Fibroblast of skin of left biceps (primary cell): ENCODE measurements at places on chromosomes 2 and 18.

GRCh38 chr2:164620873-164621763 is at the start of gene GRB14:
Gene GRB14 (minus strand): TSS chr2:164621482. CDS start chr2:164621309, 173 bp downstream.
- DNase-seq = no peak

DNA sequence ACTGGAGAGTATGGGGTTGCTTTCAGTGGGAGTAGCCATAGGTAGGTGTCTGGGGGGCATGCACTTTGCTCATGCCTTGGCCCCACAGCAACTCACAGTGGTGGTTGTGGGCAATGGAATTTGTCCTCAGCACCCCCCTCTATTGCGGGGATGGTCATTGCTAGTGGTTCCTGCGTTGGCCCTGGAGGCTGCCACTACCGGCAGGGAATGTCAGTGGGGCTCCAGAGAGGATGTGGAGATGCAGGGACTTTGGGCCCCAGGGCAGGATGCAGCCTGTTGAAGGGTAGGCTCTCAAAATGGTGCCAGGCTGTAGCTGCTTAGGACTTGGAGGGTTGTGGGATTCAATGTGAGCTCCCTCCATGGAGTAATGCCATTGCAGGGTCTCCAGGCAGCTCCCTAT is 125.0 kb downstream of the XRCC5 start:
- DNase-seq = no peak

DNA sequence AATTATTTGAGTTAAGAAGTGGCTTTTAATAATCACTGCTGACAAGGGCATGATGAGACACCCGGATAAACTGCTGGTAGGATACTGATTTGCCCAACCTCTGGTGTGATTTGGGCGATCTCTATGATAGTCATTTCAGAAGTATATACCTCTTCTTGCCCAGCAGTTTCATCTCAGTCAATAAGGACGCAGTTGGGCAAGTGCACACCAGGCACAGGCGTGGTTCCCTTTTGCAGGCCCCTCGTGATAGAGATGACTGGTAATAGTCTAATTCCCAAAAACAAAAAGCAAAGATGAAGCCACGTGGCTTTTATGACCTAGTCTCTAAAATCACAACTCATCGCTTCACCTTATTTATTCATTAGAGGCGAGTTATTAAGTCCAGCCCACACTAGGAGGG is 246.4 kb downstream of the PRKCE start:
- no peak for DNase-seq

- DNase-seq = no peak
Observed at GRCh38 chr2:73239776-73240175, 5.7 kb downstream of the CCT7 start.

- no peak for DNase-seq
Observed at GRCh38 chr2:50514901-50515300, 517.0 kb downstream of the NRXN1 start.

DNA sequence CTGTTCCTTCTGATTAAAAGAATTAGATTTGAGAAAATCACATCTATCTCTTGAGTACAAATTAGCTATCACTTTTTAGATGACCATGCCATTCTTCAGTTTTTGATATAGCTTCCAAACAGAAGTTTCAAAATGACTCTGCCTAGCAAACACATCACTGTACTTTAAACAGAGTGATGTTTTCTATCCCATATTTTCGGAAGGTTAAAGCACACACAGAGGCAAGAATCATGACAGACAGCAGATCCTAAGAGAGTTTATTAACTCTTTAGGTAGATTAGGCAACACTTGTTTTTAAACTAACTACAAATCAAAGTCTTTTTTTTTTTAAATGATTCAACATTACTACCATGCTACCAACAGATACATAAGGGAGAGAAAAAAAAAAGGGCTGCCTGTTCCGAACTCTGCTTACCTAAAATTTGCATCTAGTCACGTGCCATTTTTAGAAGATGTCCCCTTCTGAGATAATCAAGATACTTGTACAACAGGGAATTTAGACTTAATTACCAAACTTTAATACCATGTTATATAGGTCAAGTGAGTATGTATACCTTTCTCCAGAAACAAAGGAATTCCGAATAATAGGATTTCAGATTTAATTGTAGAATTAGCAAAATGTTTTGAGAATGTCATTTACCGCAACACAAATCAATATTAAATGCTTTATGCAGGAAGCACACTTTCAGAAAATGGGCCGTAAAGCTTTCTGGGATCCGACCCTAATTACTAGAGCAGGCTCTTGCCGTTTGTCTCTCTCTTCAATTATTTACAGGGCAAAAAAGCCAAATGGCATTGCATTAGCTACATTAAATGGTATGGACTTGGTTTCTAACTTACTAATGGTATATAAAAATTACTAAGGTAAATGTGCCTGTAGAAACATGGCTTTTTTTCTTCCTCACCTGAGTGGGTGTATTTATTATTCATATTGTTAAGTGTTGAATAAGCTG is 2.6 kb downstream of the RBMS1 start:
- no peak for DNase-seq

DNA sequence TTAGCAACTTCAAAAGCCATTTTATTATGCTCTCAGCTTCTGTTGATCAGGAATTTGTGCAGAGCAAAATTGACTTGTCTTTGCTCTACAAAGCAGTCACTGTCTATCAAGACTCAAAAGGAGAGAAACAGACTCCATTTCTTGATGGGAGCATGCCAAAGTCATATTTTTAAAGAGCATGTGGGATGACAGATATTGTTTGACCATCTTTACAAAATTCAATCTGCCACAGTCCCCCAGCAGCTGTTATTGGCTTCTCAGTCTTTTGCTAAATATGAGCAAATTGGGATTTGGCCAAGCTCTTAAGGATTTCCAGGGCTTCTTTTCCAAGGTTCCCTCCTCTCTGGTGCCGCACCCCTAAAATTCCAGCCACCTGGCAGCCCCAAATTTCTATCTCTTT is 67.9 kb downstream of the TEX51 start:
- DNase-seq = no peak

DNA sequence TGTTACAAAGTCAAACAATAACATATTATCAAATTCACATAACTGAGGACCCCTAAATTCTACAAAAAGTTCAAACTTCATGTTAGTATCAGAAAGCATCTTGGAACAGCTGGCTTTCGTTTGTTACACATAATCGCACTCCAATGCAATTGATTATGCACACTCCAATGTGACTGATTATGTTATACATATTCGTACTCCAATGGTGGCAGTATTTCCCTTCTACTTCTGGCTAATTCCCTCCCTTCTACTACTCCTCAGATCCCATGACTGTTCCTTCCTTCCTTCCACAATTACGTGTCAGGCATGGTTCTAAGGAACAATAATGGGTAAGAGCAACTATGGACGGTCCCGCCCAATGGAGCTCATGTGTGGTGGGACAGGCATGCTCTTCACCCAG is 137.1 kb upstream of the CCDC150 start:
- DNase-seq = no peak

DNA sequence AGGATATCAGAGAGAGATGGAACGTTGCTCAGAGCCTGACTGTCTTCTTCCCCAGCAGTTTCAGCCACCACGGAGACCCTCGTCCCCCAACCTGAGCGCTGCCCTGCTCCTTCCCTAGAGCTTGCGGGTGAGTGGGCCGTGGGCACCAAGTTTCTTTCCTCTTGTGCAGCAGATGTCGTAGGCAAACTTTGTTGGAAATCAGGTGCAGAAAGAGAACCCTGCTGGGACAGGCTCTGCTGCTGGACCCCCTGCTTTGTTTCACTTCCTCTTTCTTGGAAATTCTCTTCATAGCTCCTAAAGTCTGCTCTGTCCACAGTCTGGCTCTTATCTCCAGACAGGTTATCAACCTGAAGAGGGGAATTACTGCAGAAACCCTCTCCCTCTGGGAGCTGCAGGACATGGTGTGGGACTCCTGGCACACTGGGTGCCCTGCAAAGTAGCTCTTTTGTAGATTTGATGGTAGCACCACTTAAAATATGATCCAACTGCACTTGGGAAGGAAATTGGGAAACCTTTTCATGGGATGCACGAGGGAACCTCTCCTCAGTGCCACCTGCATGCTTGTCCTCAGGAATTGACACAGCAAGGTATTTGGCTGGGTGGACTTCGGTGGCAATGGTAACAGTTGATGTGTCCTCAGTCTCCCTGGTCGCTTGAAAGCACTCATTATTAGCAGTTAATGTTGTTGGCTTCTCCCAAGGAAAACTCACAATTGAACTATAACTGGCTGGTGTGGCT is 92.2 kb downstream of the ALPK2 start:
- DNase-seq = no peak

GRCh38 chr18:55488473-55488872 is 99.5 kb downstream of the TCF4 start:
- no peak for DNase-seq

- DNase-seq = no peak
Observed at GRCh38 chr18:51196811-51197660, 445 bp downstream of the MEX3C start.

DNA sequence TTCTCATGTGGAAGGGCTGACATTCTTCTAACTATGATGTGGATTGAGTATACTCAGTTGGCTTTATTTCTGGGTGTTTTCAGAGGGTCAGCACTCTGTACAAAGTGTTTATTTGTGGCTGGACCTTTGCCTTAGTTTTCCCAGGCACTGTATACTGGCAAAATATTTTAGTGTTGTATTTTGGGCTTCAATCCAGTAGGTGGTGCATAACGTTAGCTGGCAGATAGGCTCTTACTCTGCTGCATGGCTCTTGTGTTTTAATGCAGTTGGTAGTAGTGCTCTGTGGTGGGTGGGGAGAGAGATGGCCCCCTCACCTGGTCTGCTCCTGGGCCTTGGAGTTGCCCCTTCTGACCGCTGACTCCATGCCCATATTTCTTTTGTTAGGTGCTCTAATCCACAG is 75.6 kb upstream of the REG3A start:
- DNase-seq = no peak
